Vagina (tissue), 2 donors: ENCODE measurements at places on chromosomes 4 and X.

DNA sequence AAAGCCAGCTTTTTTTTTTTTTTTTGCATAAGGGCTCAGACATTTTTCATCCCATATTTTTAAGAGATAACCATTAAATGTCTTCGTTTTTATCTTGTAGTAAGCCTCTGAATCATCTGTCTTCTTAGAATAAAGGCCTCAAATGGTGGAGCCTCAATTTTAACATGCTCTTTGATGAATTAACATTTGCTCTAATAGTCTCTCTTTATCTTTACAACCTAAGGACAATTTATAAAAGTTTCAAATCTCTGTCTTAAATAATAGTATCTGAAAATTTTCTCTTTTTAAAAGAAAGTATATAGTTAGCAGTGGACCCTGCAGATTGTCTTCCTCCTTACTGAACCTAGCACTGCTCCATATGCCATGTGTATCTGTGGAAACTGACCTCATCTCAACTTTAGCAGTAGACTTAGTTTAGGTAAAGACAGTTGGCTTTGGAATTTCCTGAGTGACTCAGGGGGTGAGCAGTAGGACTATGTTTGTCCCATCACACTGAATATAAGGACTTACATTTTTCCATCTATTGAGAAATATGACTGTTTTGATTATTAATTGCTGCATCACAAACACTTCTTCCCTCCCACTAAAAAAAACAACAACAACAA lies 1658.0 kb downstream of the STIM2 start:
- DNase-seq = no peak

DNA sequence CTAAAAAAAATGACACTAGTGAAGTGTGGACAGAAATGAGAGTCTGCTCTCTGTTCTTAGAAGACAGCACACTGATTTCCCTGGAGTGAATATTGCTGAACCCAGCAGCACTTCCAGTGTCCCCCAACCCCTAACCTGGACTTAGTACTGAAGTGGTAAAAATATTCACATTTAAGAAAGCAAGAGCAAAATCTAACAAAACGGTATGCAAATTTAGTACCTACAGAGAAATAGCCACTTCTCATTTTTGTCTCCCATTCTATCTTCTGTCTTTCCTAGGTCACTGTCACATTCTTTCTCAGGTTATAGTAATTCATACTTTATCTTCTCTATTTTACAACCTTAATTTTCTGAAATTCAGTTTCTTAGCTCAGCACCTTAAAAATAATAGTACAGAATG lies 274.7 kb downstream of the CFAP299 start:
- no peak for DNase-seq

GRCh38 chrX:15681433-15681832 lies 16.8 kb upstream of the CLTRN start:
- DNase-seq = no peak

- no peak for DNase-seq
Measured at GRCh38 chr4:2570036-2570435, 33.6 kb downstream of the FAM193A start.

DNA sequence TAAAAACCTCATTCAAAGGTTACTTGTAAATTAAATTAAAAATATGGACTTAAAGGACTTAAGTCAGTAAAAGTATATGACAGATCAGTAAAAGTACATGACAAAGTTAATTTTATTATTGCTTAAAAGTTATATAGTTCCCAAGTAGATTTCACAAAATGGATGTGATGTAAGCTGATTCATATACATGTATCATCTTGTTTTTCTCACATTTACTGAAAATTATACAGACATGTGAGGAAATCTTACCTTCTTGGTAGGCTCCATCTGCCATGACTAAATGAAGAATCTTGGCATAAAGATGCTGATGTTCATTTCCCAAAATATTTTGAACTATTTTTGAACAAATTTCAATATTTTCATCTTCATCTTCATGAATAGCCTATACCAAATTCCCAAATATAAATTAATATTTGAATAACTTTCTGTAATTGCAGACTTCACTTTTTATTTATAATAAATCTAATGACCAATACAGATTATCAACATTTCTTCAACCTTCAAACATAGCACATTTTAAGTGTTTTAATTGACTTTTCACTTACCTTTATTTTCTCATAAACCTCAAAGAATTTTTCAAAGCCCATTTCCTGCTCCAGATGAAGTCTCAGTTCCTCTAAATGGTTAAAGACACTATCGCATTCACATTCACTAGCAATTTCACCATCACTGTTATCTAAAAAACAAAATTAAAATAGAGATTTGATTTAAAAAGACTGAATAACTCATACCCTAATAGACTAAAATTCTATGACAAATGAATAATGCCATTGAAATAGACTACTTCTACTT lies 129.4 kb upstream of the SH3RF1 start:
- no peak for DNase-seq
